AG10803 (cell line): ENCODE measurements at places on chromosomes 3 and 15.

DNA sequence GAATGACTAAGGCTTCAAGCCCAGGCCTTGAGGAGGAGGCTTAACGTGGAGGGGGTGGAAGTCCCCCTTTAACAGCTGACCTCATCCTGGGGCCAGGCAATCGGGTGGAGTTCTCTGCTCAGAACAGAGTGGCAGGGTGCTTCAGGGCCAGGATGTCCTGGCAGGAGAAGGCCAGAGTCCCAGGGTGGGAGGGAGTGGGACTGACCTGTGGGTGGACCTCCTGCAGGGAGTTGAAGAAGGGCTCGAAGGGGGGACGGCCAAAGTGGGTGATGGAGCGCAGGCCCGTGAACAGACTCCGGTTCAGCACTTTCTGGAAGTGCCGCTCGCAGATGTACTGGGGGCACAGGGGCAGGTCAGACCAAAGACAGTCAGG lies 19.6 kb downstream of the DUOX2 start:
- no peak for DNase-seq

DNA sequence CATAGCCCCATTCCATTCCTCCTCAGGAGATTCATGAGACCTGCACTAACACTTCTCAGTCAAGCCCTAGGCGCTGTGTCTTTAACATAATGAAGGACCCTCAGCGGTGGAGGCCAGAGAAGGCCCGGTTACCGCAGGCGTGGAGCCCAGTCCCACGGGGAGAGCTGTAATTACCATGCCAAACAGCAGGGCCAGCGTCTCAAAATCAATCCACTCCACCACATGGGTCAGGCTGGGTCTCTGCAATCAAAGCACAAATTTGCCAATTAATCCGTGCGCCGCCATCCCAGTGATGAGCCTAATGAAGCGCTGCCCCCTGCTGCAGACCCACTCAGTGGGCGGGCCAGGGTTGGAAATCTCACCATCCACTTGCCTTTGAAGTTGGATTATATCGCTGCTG lies 109.7 kb downstream of the OCA2 start:
- DNase-seq: no peak

GRCh38 chr15:52523647-52524046 lies 5.0 kb downstream of the MYO5A start:
- DNase-seq: no peak

GRCh38 chr3:155495387-155495786 lies 201.9 kb upstream of the STRIT1 start:
- peak; percentile 6 for DNase-seq

DNA sequence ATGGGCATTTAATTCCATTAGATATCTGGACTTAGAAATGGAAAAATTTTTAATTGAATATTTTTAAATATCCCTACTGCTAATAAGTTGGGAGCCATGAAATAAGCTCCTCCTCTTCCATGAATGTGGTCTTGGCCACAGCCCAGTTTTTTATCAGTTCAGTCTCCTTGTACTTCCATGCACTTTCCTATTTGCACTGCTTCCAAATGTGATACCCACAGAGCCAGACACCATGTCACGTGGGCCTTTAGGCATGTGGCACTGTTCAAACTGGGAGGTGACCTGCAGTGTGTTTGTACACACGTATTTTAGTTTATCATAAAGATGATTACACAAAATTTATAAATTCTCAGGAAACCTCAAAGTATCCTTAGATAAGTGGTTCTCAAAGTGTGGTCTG lies 80.1 kb upstream of the DGKG start:
- no peak for DNase-seq

GRCh38 chr15:51192521-51193280 lies 98.0 kb upstream of the TNFAIP8L3 start:
- peak; percentile 78 for DNase-seq

- DNase-seq: peak; percentile 32
Observed at GRCh38 chr3:150005243-150006112, 34.8 kb upstream of the PFN2 start.

GRCh38 chr3:121496786-121497185 lies 49.0 kb downstream of the POLQ start:
- DNase-seq: no peak
